ENCODE measurements at places on chromosomes 3 and 15.

DNA sequence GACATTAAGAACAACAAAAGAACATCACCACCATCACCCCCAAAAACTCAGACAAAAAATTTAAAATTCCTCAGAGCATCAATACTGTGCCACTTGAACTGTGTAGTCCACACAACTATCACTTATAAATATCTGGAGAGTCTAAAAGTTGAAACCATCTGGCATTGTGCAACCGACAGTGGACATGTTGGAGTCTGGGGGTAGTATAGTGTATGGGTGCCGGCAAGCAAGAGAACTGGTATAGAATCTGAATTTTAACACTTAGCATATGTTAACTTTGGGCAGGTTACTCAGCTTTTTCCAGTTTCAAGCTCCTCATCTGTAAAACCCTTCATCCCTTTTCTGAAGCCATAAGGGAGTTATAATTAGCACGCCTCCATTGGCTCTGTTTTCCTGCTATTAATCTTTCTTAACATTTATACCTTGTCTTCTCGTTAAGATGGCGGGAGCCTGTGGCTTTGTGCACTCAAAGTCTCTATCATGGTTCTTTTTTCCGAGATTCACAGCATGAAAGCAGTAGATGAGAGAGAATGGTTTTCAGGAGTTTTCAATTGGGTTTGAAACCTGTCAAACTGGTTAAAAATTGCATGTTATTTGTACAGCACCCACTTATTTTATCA is 255.7 kb upstream of the TBL1XR1 start:
- no peak for DNase-seq

GRCh38 chr3:120773932-120774331 is 31.4 kb downstream of the GTF2E1 start:
- no peak for DNase-seq

- DNase-seq: no peak
Observed at GRCh38 chr15:77606142-77607034, 26.3 kb downstream of the LINGO1 start.

GRCh38 chr3:192409838-192410683 is 317.3 kb downstream of the FGF12 start:
- no peak for DNase-seq

GRCh38 chr3:114669614-114670013 is 375.8 kb downstream of the TIGIT start:
- no peak for DNase-seq

DNA sequence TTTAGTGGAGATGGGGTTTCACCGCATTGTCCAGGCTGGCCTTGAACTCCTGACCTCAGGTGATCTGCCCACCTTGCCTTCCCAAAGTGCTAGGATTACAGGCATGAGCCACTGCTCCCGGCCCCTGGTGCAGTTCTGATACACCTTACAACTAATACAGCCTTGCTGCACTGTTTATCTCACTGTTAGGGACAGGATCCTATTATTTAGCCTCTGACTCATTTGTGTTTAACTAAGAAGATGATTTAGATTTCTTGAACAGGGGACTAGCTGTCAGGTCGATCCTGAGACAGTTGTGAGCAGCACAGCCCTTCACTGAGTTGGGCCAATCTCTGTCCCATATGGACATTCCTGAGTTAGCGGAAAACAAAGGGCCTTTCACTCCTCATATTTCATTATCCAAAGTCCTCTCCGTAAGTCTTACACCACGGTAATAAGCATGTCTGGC is 19.2 kb downstream of the GYG1 start:
- no peak for DNase-seq

DNA sequence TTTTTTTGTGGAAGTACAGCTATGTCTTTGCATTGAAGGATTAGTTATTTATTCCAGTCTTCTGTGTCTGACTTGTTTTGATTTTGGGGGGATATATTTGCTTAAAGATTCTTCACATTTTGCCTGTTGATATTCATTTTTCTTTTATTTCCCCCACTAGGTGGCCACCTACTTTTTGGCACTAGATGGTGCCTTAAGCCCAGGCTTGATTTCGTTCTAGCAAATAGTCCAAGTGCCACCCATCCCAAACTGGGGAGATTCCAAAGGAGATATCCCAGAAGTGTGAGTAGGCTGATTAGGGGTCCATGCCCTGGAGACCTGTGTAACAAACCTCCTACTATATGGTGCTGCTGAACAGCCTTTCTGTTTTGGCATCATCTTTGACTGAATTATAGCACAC is 80.0 kb upstream of the SPATA16 start:
- no peak for DNase-seq

DNA sequence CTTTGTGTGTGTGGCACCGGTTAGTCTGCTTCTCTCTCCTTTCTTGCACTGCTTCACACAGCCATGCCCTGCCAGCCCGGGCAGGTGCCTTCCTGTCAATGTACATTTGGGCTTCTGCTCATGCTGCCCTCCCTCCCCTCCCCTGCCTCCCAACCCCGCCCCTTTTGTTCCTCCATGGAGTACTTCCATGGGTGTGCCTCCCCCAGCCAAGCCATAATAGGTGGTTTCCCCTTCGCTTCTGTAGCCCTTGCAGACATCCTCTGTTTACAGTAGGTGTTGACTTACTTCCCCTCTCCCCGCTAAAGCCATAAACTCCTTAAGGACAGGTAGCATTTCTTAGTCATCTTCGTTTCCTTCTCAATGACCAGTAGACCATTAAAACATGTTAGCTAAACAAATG is 31.8 kb upstream of the CRTC3 start:
- no peak for DNase-seq

- DNase-seq: no peak
Observed at GRCh38 chr3:46435081-46435726, 28.1 kb downstream of the CCRL2 start.

DNA sequence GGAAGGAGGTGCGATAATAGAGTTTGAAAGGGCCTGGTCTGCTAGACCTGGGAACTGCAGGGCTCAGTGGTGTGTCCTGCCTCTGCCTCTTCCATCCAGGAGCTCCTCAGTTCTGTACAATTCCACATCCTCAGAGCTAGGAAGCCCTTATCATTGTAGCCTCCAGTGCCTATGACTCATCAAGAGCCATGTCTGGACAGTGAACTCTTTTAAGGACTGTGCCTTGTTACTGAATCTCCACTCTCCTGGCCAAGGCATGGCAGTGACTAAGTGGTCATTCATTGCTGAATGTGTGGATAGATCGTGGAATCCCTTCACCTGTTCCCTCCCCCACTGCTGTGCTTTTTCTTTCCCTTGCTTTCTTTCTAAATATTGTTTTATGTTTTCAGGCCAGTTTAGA is 2.9 kb downstream of the TIMP4 start:
- no peak for DNase-seq

- DNase-seq: no peak
Observed at GRCh38 chr3:15470261-15470660, 42.9 kb downstream of the EAF1 start.

GRCh38 chr3:15064299-15064834 is 748 bp downstream of the MRPS25 start:
- DNase-seq: peak; percentile 62

DNA sequence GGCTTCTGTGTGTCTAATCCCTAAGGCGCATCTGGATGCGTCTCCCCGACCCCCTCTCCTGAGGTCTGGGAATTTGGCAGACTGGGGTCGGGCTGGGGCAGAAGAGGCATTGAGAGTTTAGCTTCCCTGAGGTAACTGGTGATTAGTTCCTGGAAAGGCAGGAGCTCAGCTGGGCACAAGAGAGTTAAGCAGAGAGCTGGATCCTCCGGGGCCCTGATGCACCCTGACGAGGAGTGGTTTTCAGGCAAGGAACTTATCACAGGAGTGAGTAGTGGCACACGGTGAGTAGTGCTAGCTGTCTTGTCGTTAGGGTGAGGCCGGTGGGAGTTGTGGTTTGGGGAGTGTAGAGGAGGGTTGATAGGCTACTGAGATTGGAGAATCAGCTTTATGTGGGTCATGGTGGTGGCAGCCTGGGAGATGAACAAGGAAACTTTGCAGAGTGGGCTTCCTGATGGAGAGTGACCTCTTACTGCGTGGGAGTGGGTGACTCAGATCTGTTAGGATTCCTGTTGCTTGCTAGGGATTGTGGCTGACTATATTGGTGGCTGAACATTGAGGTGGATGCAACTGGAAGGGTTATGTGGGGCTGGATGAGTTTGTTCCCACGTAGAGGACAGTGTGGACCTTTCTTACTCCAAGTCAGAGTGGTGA is 897 bp downstream of the RAD54L2 start:
- DNase-seq: peak; percentile 53

DNA sequence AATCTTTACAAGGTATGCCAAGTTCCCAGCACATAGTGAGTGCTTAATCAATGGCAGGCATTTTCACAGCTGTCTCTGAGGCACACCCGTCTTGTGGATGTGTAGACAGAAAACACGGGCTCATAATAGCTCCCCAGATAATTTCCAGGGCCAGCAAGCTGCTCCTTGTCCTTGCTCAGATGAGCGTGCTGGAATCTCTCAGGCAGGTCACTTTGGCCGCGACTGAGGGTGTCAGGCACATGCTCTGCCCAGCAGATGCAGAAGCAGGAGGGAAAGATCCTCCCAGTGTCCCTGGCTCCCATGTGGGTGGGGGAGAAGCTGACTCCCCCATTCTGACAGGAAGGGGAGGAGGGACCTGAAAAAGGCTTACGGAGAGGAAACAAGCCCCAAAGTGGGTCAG is 35.6 kb upstream of the SLC6A1 start:
- DNase-seq: no peak

GRCh38 chr3:193843474-193844301 is 250.7 kb downstream of the OPA1 start:
- no peak for DNase-seq

DNA sequence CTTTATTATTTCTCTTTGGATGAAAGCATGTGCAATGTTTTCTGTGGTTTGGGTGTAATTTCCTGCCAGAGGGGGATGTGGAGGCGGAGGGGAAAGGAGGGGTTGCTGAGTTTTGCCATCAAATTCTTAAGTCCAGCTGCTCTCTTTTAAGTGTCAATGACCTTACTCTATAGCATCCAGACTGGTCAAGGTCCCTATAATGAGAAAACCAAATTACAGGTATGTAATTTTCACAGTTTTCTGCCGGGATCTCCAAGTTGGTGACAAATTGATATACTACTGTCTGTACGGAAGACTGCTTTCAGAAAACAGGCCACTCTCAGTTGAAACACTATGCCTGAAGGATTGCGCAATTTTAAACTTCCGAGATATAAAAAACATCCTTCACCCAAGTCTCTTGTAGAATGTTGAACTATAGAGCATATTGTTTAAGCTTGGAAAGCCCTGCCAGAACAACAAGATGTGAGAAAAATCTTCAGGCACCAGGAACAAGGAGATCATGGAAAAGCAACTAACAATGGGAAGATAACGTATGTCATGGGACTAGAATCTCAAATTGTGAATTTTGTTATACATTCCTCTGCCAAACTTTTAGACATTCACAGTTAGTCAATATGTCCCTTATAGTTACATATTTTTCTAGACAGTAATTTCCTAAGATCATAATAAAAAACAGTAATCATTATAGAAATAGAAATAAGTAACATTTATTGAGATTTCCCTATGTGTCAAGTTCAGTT is 300.7 kb upstream of the SATB1 start:
- DNase-seq: peak; percentile 69

All from inflammatory macrophage (primary cell).